ENCODE measurements at places on chromosomes 6 and 20.

DNA sequence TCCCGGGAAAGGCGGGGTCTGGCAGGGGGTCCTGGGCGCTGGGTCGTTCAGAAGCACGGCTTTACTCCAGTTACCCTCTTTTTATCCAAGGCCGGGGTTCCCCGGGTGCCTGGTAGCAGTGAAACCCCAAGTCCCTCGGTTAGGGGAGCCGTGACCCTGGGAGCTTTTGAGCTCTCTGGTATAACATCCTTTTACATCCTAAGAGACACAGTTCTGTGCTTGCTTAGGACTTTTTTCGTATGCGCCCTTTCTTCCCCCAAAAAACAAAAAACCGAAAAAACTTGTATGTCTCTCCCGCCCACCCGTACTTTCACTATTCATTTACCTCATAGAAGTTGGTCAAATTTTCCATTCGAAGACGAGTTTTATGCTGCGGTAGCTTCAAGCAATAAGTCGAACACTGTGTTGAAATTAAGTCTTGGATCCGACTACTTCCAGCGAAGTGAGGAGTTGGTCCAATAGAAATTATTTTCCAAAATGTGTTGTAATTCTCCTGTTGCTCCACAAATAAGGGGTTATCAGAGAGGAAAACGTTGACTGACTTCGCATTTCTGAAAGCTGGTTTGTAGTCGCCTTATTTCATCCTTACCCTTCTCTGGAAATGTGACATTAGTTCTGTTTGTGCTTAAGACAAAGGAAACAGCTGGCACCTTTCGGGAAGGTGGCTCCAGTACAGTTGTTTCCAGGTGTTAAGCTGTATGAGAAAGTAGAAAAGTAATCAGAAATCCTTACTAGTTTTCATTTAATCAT lies 816 bp upstream of the MAN1A1 start:
- peak; percentile 60 for DNase-seq

DNA sequence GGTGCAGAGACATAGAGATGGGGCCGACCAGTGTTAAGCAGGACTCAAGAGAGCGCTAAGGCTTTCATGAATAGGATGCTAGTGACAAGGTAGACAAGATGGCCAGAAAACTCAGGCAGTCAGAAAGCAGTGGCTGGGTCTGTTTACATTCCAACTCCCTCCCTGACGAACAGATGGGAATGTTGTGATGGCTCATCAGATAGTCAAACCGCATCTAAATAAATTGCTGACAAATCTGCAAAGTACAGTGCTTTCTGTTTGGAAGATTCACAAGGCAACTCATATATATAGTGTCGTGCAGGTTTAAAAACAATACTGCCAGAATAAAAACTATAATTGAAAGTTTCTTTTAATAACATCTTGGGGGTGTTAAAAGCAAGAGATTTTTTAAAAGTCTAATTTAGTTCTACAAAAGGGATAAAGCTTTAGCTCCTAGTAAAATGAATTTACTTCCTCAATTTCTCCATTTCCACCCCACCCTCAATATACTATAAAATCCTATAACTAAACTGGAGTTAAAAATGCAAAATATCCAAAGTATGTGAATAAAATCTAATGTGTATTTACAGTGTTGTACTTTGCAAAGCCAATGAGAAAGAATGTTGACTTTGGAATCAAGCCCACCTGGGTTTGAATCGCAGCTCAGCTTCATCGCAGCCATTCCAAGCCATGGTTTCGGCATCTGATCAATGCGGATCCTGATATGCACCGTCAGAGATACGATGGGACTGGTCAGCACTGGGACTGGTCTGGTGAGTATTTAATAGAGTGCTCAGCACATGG lies 247.3 kb upstream of the PDE10A start:
- no peak for DNase-seq

DNA sequence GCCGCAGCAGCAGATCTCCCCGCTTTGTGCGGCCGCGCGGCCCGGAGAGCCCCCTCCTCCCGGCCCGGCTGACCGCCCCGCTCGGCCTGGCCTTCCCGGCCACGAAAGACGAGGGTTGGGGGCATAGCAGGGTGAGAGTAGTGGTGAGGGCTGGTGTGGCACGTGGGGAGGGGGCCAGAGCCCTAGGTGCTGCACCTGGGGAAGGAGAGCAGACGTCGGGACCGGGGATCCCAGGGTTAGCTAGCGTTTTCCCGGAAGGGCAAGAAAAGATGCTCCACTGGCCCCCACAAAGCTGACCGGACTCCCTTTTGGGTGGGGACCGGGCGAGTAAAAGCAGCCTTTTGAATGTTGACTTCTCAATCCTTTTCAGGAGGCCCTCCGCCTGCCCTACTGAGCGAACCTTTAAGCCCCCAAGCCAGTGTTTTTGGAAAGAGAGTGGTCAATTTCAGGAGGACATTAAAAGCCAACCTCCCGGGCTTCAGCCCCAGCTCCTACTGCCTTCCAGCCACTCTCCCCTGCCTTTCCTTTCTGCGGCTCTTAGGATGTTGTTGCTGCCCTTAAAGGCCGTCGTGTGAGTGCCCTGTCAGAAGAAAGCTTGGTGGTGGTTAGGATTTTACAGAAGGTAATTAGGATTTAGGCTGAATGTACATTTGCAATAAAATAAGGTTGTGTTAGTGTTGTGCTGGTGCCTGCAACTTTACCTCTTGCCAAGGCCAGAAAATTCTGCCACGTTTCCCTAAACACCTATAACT lies 648 bp upstream of the BACH2 start:
- DNase-seq = no peak

- no peak for DNase-seq
These were observed 109.2 kb downstream of the BMP7 start for GRCh38 chr20:57157106-57157691.

GRCh38 chr6:8859501-8859900 lies 424.2 kb upstream of the SLC35B3 start:
- no peak for DNase-seq

DNA sequence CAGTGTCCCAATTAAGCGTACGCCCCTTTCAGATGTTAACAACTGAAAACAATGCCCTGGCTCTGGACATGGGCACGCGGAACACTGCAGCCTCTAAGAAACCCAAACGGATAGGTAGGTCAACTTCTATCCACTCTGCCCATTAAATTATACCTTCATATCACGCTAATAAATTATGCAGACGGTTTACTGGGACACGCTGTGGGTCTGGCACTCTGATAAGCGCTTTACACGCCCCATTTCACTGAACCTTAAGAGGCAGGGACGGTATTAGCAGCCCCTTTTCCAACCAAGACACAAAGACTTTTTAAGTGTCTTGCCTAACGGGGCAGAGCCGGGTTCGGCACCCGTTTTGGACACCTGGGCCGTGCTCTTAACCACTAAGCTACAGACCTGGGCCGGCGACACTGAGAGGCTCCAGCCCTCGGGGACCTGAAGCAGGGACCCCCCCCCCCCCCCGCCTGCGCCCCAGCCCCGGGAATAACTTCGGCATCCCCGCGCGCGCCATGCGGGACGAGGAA lies 744 bp downstream of the STAU1 start:
- DNase-seq = peak; percentile 32

DNA sequence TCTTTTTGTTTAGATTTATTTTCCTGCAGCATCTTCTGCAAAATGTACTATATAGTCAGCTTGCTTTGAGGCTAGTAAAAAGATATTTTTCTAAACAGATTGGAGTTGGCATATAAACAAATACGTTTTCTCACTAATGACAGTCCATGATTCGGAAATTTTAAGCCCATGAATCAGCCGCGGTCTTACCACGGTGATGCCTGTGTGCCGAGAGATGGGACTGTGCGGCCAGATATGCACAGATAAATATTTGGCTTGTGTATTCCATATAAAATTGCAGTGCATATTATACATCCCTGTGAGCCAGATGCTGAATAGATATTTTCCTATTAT lies 3.2 kb downstream of the FOXC1 start:
- DNase-seq = peak; percentile 21

- DNase-seq = no peak
These were observed 11.5 kb upstream of the PLCG1 start for GRCh38 chr20:41125530-41126457.

- peak; percentile 78 for DNase-seq
These were observed 693 bp downstream of the HLA-F start for GRCh38 chr6:29723666-29724588.

- no peak for DNase-seq
These were observed 658.6 kb upstream of the ADGRB3 start for GRCh38 chr6:67976486-67976885.

GRCh38 chr20:38249536-38250310 lies 10.8 kb downstream of the KIAA1755 start:
- DNase-seq = no peak

- DNase-seq = peak; percentile 85
These were observed 938 bp downstream of the WRNIP1 start for GRCh38 chr6:2765896-2766766.

DNA sequence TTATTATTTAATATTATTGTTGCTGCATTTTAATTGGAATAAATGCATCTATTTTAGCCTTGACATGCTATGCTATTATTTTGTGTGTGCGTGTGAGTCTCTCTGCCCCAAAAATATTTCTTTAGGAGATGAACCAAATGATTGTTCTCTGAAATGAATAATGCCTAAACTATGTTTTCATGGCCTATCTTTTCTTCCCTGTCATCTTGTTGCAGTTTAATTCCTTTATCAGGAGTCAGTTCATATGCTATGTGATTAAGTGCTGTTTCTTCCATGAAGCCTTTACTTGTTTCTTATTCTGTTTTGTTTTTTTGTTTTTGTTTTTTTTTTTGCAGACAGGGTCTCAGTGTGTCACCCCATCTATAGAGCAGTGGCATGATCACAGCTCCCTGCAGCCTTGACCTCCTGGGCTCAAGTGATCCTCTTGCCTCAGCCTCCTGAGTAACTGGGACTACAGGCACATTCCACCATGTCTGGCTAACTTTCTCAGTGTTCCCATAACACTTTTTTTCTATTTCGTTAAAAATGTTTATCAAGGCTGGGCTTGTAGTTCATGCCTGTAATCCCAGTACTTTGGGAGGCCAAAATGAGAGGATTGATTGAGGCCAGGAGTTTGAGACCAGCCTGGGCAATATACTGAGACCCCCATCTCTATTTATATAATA lies 25.7 kb downstream of the TPX2 start:
- no peak for DNase-seq

GRCh38 chr6:130129762-130130246 lies 92.9 kb downstream of the SAMD3 start:
- DNase-seq = no peak

- no peak for DNase-seq
These were observed 1.7 kb downstream of the CDK19 start for GRCh38 chr6:110813338-110814101.

DNA sequence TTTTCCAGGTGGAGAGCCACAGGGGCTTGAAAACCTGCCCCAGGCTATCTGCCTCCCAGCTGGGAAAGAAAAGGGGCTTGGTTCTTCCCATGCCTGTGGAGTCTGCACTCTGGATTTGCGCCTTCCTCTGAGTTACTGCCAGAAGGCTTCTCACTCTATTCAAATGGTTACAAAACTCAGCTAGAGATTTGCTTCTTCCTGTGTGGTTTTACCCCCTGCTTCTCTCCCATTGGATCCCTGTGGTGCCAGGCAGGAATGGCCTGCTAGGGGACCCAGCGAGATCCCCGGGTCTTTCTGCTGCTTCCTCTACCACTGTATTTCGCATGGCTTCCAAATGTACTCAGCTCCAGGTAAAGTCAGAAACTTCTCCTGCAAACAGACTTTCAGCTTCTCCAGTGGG lies 192.0 kb upstream of the HS3ST5 start:
- no peak for DNase-seq

- no peak for DNase-seq
These were observed 232.9 kb upstream of the SASH1 start for GRCh38 chr6:148109732-148110131.
